ENCODE measurements at places on chromosomes 1 and 21.

- DNase-seq = no peak
These were observed 11.3 kb upstream of the CTSE start for GRCh38 chr1:206035027-206035426.

- DNase-seq = no peak
These were observed 51.1 kb downstream of the DISP3 start for GRCh38 chr1:11529763-11530730.

- DNase-seq = peak; percentile 23
These were observed 26.9 kb upstream of the EYA3 start for GRCh38 chr1:28115267-28115666.

- no peak for DNase-seq
These were observed 247.2 kb downstream of the DUSP10 start for GRCh38 chr1:221494670-221495069.

DNA sequence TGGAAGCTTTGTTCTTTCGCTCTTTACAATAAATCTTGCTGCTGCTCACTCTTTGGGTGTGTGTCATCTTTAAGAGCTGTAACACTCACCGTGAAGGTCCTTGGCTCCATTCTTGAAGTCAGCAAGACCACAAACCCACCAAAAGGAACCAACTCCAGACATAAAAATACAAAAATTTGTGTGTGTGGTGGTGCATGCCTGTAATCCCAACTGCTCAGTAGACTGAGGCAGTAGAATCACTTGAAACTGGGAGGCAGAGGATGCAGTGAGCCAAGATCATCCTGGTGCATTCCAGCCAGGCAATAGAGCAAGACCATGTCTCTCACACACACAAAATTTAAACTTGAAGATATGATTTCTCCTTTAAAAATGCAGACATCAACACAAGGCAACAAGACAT is 1431.7 kb upstream of the B3GALT2 start:
- DNase-seq = no peak

DNA sequence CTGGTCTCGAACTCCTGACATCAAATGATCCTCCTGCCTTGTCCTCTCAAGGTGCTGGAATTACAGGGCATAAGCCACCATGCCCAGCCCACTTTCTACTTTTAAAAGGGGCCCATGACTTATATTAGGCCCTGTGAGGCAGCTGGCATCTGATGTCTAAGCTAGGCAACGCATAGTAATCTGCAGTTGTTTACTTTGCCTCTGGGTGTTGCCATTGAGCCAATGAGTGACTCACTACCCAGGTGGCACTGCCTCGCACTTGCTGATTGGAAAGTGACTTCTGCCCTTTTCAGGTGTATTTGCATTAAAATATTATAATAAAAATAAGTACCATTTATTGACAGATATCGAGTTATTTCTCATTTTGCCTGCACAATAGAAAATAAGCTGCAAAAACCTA is 84.9 kb downstream of the KIF14 start:
- no peak for DNase-seq

- DNase-seq = no peak
These were observed 38.0 kb downstream of the CFAP74 start for GRCh38 chr1:1965546-1965945.

GRCh38 chr1:42847721-42848460 is 1.5 kb downstream of the ZNF691 start:
- no peak for DNase-seq

GRCh38 chr1:114353262-114353661 is 157.7 kb downstream of the TRIM33 start:
- DNase-seq = no peak

- no peak for DNase-seq
These were observed 106.7 kb downstream of the LEPR start for GRCh38 chr1:65527190-65527589.

DNA sequence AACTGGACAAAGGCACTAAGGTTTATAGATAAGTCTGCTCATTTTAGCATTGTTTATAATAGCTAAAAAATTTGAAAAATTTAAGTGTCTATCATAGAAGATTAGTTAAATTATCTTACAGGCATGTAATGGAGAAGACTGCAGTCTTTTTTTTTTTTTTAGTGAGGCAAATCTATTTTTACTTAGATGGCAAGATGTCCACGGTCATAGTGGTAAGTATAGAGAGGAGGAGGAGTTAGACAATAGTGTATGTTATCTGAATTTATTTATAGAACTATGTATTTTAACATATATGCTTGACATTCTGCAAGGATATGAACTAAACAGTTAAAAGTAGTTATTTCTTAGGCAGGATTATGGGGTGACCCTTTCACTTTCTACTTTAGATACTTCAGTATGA is 149.0 kb downstream of the SYT2 start:
- DNase-seq = no peak
